CD14-positive monocyte (primary cell): ENCODE measurements at places on chromosomes 3 and 15.

DNA sequence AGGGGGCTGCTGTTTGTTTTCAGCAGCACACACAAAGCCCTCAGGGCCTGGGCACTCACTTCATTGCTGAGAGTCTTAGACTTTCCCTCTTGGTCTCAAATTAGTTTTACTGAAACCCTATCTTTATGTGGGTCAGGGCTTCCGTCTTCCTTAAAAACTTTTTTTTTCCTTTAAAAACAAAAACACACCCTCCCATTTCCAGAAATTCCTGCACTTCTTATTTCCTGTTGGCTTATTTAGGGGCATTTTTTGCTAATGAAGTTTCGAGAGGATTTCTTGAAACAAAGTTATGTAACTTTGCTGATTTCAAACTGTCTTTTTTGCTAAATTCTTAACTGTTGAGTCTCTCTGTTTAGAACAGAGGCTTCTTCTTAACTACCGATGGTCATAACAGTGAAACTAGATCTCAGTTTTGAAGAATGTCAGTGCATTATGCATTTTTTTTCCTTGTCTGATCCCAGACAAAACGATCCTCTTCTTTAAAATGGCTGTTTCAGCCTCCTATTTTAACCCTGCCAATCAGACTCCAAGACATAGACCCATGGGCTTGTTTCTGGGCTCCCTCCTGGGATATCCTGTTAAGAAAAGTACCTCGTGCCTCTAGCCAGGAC is 23.3 kb downstream of the ANAPC13 start:
- DNase-seq = no peak

GRCh38 chr15:74461847-74462511 is 1.0 kb upstream of the UBL7 start:
- DNase-seq = no peak

DNA sequence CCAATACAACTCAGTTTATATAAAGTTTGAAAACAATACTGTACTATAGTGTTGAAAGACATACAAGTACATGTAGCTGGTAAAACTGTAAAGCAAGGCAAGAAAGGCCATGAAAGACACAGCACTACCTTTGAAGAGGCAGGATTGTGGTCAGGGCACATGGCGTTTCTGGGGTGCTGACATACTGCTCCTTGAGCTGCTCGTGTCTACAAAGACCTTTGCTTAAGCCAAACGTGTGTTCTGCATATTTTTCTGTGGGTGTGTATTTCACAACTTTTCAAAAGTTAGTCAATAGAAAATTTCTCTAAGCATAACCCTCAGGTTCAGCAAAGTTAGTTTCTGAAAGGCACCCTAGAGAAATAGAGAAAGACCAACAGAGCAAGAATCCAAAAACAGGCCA is 14.1 kb upstream of the TOPAZ1 start:
- DNase-seq = no peak

GRCh38 chr3:39809181-39809994 is at the start of gene MYRIP:
MYRIP (plus strand) TSS chr3:39809609; CDS start chr3:39900817, 91,208 bp downstream.
- DNase-seq = no peak

GRCh38 chr15:43168192-43169107 is 16.8 kb upstream of the CCNDBP1 start:
- no peak for DNase-seq

DNA sequence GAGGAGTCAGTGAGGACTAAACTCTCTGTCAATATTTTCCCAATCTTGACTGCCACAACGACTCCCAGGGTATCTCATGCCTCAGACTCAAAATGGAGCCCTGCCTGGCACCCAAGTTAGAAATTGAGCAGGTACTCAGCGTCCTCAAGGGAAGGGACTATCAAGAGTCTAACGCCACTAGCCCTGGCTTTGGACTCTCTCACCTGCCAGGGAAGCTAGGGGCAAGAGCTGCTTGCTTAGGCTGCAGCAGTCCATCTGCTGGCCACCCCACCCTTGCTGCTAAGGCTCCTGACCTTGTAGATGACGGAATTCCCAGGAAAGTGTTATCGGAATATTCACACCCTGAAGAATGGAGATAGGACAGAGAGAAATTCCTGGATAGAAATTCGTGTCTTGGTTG is 33.0 kb downstream of the ZIC4 start:
- no peak for DNase-seq

GRCh38 chr3:57998366-57999283 is 9.6 kb upstream of the FLNB start:
- peak; percentile 38 for DNase-seq

DNA sequence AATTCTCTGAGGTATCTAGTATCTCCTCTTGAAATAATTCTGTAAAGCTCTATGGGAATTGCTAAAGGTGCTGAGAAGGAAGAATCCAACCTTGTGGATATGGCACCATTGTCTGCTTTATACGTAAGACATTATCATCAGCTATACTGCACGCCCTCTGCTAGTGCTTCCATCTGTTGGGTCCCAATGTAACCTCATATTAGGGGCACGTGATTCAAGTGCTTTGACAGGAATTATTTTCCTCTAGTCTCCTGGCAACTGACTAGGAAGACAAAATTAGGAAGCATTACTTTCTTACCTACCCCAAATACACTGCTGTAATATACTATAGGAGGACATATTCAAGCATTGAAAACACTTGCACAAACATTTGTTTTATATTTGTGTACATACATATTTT is 24.0 kb downstream of the COPS2 start:
- DNase-seq = no peak

GRCh38 chr15:79990997-79991334 is 20.0 kb upstream of the BCL2A1 start:
- DNase-seq = no peak

- no peak for DNase-seq
These were observed 135.8 kb upstream of the PRR23C start for GRCh38 chr3:139180489-139180888.

DNA sequence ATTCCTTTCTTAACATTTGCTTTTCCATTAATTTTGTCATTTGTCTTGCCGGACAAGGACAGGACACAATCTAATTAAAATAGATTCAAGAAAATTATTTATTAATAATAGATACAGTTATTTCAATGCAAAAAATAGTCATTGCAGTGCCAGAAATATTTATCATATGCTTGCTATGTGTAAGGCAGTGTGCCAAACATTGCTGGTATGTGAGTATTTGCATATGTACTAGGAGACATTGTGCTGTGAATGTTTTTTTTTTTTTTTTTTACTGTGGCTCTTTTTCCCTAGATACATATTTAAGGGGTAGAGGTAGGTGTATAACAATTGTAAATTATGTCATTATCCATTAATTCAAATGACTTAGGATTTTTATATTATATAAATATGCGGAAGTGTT is 23.3 kb downstream of the SPRED1 start:
- no peak for DNase-seq

- peak; percentile 7 for DNase-seq
These were observed 101.6 kb downstream of the ZPLD1 start for GRCh38 chr3:102536456-102536855.

GRCh38 chr3:48012659-48013058 is 3.6 kb downstream of the MAP4 start:
- no peak for DNase-seq

DNA sequence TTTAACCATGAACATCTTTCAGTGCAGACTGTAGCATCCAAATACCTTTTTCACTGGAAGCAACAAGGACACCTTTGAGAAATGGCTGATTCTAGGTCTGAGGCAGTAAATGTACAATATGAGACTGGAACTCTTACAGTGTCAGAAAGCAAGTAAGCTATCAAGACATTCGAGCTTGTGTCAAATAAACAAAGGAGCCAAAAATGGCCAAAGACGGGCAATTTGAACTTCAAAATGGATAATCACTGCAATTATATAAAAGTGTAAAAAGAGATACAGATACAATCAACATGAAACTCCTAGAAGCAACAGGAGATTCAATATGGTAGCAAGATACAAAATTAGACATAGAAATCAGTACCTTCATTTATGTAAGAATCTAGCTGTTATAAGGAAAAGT is 138.5 kb upstream of the CCDC54 start:
- DNase-seq = no peak

DNA sequence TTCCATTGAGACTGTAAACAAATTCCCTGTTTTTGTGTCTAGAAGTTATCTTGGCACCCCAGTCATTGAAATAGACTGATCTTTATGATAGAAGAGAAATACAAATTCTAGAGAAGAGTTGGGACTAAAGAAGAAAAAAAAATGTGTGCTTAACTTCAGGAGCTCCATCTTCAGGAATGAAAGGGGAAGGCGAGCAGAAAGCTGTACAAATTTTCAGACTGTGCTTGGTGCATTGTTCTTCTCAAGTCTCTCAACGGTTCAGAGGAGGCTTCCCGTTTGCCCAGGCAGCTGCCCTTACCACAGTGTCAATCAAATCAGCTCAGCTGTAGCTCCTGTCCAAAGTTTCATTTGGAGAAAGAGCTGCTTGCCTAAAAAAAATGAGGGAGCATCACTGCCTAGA is 41.7 kb downstream of the OXSM start:
- DNase-seq = no peak

DNA sequence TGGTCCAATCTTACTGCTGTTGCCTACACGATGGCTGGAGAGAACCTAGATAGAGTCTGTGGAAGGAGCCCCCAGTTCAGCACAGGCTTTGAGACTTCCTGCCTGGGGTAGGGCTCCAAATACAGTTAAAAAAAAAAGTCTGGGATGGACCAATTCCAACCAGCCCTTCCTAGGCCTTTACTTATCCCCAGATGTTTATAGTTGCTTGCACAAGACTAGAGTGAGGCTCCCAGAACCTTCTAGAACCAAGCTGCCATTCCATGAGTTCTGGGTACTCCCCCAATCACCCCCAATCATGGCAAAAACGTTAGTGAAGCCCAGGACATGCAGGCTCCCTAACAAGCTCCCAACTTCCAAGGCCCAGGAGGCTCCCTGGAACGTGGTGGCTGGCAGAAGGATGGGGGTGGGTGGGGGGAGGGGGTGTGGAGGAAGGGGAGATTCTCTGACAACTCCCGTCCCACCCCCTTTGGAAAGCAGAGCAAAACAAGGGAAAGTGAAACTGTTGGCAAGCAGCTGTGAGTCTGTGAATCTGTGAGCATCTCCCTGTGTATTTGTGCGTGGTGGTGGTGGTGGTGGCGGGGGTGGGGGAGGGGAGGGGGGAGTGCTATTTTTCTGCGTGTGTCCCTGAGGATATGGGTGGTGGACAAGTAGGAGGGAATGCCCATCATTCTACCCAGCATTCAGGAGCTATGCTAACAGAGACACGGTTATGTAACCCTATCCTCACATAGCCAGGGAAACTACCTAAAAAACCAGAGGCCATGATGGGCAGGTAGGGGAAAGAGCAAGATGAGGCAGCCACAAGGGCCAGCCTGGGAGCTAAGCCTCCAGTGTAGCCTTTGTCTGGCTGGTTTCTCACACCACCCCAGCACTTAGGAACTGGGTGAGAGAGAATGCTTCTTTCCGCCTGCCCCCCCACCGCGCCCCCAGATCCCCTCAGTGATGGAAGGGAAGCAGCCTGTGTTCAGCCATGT is 2.0 kb downstream of the MST1R start:
- DNase-seq = no peak

- DNase-seq = peak; percentile 48
These were observed 801 bp downstream of the ARHGAP31 start for GRCh38 chr3:119294696-119295671.
